ENCODE measurements at places on chromosomes 7 and 10. TPM values are rescaled to one million over a fixed set of nuclear protein-coding genes. Genes with fewer than 3 reads are reported as not detected.

EVX1 gene
- total RNA-seq, result not detected

ADAM12 gene
- 33.9 TPM for total RNA-seq

AGAP6 gene
- 2.6 TPM for total RNA-seq

OPN4 gene
- not detected for total RNA-seq

GSTO2 gene
- 2.1 TPM for total RNA-seq

RBP4 gene
- total RNA-seq, result not detected

FAM149B1 gene
- 44.9 TPM for total RNA-seq

OR13A1 gene
- total RNA-seq, result not detected

IKZF1 gene
- not detected for total RNA-seq

PDZD7 gene
- total RNA-seq, result 1.3 TPM

ICA1 gene
- under 0.01 TPM for total RNA-seq

EIF3B gene
- total RNA-seq, result 139 TPM

PGAM2 gene
- total RNA-seq, result 0.26 TPM

HABP2 gene
- not detected for total RNA-seq

MBL2 gene
- total RNA-seq, result not detected

TMEM26 gene
- total RNA-seq, result 1.5 TPM

HOXA10 gene
- 0.17 TPM for total RNA-seq

Measured in fibroblast of lung (primary cell).